ENCODE measurements at places on chromosomes 16 and 17. TPM values are rescaled to one million over a fixed set of nuclear protein-coding genes. Genes with fewer than 3 reads are reported as not detected.

Gene DUS1L
- 96.4 TPM for total RNA-seq

Gene PERCC1
- not detected for total RNA-seq

Gene CCT6B
- 4.8 TPM for total RNA-seq

Gene CSHL1
- not detected for total RNA-seq

Gene ZNF423
- total RNA-seq, result 8.0 TPM

Gene DNAI2
- total RNA-seq, result not detected

Gene PRR11
- total RNA-seq, result 0.33 TPM

Gene BORCS6
- 11.5 TPM for total RNA-seq

Gene KLHL10
- not detected for total RNA-seq

Gene HAS3
- 10.5 TPM for total RNA-seq

Gene DEXI
- 52.8 TPM for total RNA-seq

Gene CA10
- total RNA-seq, result not detected

Gene RPH3AL
- 15.4 TPM for total RNA-seq

Gene SMARCE1
- total RNA-seq, result 98.4 TPM

Gene ADAD2
- total RNA-seq, result 0.96 TPM

Gene GP1BA
- not detected for total RNA-seq

Gene RAB11FIP4
- 18.7 TPM for total RNA-seq

Gene KCNG4
- not detected for total RNA-seq

Gene TAT
- total RNA-seq, result 212 TPM

Gene NPTX1
- 0.29 TPM for total RNA-seq

Gene OR3A3
- not detected for total RNA-seq

Gene TMEM92
- total RNA-seq, result not detected

Gene CAPNS2
- total RNA-seq, result 0.96 TPM

Gene RAMP2
- total RNA-seq, result 29.5 TPM

Gene HASPIN
- total RNA-seq, result 0.48 TPM

Gene KRT33B
- not detected for total RNA-seq

Gene RSPRY1
- total RNA-seq, result 34.4 TPM

Gene CDR2
- 20.2 TPM for total RNA-seq

Gene RNF166
- 19.2 TPM for total RNA-seq

Gene KRT36
- not detected for total RNA-seq

Gene SLC12A3
- not detected for total RNA-seq

Gene VASN
- 16.1 TPM for total RNA-seq

Gene PHOSPHO1
- total RNA-seq, result not detected

Gene TRPV3
- 1.0 TPM for total RNA-seq

Gene PRSS22
- total RNA-seq, result 13.6 TPM

Gene TP53TG3
- not detected for total RNA-seq

Gene DNAAF8
- 1.8 TPM for total RNA-seq

Gene ARHGDIG
- total RNA-seq, result 1.6 TPM

Gene SLC16A5
- total RNA-seq, result 18.4 TPM
